ENCODE measurements at places on chromosomes 1 and 21.

DNA sequence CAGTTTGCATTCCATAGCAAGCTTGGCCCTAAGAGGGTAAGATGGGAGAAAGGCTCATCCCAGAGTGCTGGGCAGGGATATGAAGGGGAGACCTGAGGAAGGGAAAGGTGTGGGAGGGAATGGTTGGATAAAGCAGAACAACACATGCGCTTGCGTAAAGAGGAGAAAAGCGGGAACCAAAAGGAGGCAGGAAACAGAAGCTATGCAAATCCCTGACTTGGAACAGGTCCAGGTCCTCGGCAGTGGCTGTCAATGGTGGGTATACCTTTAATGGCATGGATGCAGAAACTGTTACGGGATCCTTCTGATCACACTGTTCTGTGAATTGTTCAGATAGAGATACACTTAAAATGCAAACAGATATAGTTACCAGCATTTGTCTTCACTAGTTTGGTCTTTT, 455.6 kb downstream of the SIPA1L2 start:
- no peak overlapping the region for H3K4me3 ChIP-seq
- H3K27ac ChIP-seq: no peak overlapping the region
- 0 out of 2 replicates have a peak, but pooled peaks cover 3% of the 10 kb centered on the region for H3K36me3 ChIP-seq
- H3K27me3 ChIP-seq: no peaks in the 10 kb centered on the region
- H3K4me1 ChIP-seq: no peaks in the 10 kb centered on the region

DNA sequence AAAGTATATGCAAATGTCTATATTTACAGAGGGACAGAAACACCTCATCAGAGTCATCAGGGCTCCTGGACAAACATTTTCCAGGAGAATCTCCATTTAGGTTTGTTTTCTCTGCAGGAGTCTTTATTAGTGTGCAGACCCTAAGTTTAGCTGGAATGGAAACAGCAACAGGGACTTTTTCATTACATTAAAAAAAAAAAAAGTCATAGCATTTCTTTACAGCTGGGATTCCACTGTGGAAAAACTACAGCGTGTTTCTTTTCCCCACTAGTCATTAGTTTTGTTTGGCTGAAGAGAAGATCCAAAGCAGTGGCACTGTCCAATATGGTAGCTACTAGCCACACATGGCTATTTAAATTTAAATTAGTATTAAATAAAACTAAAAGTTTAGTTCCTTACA, 49.6 kb downstream of the LHX4 start:
- 0 out of 2 replicates have a peak, but pooled peaks cover 1% of the 10 kb centered on the region for H3K36me3 ChIP-seq
- H3K27me3 ChIP-seq: no peaks in the 10 kb centered on the region
- no peak overlapping the region for H3K27ac ChIP-seq
- H3K4me3 ChIP-seq: no peak overlapping the region
- peaks cover 5% of the 10 kb centered on the region for H3K4me1 ChIP-seq
- DNase-seq: no peak

DNA sequence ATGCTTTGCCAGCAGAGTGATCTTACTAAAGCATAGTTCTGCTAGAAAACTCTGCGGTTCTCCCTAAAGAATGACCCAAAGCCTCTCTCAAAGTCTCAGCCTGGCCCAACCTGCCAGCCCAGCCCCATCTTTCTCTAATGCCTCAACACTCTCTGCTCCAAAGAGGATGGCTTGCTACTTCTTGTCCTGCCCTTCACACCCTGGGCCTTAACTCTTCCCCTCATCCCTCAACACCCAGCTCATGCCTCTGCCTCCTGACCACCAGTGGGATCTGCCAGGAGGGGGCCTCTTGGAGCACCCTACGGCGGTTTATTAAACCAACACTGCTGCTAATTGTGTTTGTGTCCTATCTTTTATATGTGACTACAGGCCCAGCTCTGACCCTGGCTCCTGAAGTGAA, 52.4 kb downstream of the CD58 start:
- no peaks in the 10 kb centered on the region for H3K4me1 ChIP-seq
- no peak overlapping the region for H3K4me3 ChIP-seq
- no peaks in the 10 kb centered on the region for H3K36me3 ChIP-seq
- no peak overlapping the region for H3K27ac ChIP-seq

DNA sequence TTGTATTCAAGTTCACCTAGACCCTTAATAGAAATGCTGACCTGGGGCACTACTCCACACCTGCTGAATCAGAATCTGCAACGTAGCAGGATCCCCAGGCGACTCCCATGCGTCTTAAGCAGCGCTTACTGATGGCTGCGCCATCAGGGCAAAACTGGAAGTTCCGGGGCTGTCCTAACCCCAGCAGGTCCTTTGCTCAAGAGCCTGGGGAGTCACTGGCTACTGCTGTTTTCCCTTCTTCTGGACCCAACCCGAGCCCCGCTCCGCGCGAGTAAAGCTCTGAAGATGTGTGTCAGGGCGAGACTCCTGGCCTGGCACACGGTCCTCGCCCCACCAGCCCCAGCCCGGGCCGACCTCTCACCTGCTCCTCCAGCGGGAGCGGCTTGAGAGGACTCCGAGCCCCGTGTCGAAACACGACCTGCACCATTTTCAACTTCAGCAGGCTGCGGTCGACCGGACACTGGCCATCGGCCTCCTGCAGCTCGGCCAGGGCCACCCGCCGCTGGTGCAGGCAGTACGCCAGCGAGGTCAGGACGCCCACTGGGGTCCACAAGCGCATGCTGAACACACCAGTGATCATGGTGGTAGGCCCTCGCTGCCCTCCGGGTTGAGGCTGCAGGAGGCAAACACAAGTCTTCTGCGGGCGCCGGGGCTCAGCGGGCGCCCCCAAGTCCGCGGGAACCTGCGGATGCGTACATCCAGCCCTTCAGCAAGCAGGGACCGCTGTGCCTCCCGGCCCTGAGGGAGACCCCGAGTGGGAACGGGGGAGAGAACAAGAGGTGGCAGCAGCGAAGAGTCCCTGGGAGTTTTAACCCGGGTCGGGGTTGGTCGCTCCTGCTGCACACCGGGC, 630 bp downstream of the ACP6 start:
- H3K4me3 ChIP-seq: peak overlapping the region; percentile 45
- no peaks in the 10 kb centered on the region for H3K36me3 ChIP-seq
- no peak for DNase-seq
- H3K4me1 ChIP-seq: no peaks in the 10 kb centered on the region
- no peaks in the 10 kb centered on the region for H3K27me3 ChIP-seq

DNA sequence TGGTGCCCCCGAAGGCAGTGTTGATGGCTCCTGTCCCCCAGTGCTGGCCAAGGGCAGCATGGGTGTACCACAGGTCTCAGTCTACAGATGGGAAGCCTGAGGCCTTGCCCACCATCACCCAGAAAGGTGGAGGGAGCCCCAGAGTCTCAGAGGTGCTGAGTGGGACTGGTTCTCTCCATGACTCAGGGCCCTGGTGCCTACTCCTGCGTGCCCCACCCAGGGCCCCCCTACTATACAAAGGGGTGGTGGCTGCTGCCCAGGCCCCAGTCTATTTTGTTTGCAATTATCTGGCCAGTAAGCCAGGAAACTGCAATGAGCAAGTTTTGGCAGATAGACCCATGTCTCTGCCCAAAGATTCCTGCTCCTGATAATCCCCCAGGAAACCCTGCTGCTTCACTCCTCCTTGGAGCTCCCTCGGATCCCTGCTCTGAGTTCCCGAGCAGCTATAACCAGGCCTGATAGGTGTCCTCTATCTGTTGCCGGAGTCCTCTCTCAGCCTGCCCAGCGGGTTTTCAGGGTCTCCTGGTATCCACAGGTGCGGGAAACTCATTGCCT, 41.7 kb downstream of the EDN2 start:
- H3K4me3 ChIP-seq: no peak overlapping the region
- H3K4me1 ChIP-seq: no peaks in the 10 kb centered on the region
- no peaks in the 10 kb centered on the region for H3K36me3 ChIP-seq
- DNase-seq: no peak
- H3K27ac ChIP-seq: no peak overlapping the region

- no peaks in the 10 kb centered on the region for H3K36me3 ChIP-seq
- no peak overlapping the region for H3K27ac ChIP-seq
- DNase-seq: no peak
- no peaks in the 10 kb centered on the region for H3K4me1 ChIP-seq
- no peaks in the 10 kb centered on the region for H3K27me3 ChIP-seq
- H3K4me3 ChIP-seq: no peak overlapping the region
These were observed 16.9 kb downstream of the MACO1 start for GRCh38 chr1:25447547-25447946.
